Uterus (tissue), 4 donors: ENCODE measurements at places on chromosomes 1 and 21.
A peak's percentile ranks its signal among the peaks of the same experiment; 100 is the strongest.

DNA sequence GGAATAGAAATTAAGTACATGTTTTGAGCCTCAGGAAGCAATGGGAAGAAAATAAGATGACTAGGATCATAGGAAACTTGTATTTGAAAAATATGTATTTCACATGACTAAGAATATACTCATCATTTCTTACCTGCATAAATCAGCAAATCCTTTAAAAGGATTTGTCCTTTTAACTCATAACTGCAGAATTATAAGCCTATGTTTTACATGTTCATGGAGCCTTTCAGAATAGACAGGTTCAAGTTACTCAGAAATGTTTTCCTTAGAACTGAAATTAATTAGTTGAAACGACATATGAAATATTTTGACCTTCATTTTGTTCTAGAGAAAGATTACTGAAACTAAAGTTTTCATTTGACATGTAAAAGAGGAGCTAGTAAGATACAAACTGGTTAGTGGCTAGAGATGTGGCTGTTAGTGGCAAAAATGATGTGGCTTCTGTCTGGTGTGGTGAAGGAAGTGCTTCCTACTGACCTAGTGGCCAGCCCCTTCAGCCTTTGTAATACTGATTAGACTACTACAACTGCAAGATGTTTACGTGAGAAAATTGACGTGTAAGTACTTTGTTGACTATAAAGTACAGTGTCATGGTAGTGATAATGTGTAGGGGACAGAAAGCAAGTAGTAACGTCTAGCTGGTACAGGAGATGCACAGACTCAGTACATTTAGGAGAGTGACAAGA is 54.7 kb downstream of the PACC1 start:
- no peak overlapping the region for H3K4me3 ChIP-seq
- H3K36me3 ChIP-seq: no peaks in the 10 kb centered on the region
- no peaks in the 10 kb centered on the region for H3K27me3 ChIP-seq
- DNase-seq: no peak

- H3K4me3 ChIP-seq: no peak overlapping the region
- no peak overlapping the region for H3K27ac ChIP-seq
- no peak for DNase-seq
- H3K4me1 ChIP-seq: no peaks in the 10 kb centered on the region
These were observed 126.7 kb upstream of the CACHD1 start for GRCh38 chr1:64343105-64343822.

DNA sequence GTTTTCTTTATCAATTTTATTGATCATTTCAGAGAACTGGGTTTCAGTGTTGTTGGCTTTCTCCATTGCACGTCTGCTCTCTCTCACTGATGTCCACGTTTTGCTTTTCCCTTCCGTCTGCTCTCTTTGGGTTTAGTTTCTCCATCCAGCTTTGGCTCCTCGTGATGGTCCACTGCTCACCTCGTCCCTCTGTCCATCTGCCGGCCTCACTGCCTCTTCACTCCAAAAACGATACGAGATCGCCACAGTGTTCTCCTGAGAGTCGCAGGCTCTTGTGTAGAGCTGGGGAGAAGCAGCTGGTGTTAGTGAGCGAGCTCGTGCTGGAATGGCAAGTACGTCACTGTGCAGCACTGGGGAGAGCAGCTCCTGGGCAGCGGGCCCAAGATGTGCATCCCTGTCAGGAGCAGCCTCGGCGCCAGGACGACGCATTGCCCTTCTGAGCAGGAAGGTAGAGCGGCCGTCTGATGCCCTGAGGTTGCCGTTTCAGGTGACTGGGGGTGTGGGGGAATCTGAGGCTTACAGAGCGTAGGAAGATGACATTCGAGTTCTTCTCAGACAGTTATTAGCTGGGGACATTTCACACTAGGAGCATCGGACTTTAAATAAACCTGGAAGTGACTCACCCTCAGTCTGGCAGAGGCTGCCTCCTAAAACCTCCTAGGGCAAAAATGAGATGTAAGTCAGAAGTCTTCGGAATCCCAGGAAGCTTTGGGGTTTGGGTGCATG is 31.4 kb upstream of the PCBP3 start:
- H3K4me1 ChIP-seq: no peaks in the 10 kb centered on the region
- H3K36me3 ChIP-seq: no peaks in the 10 kb centered on the region
- no peak overlapping the region for H3K27ac ChIP-seq
- H3K27me3 ChIP-seq: no peaks in the 10 kb centered on the region
- H3K4me3 ChIP-seq: no peak overlapping the region

GRCh38 chr1:55870106-55870505 is 654.9 kb upstream of the USP24 start:
- H3K4me1 ChIP-seq: no peaks in the 10 kb centered on the region
- H3K27ac ChIP-seq: no peak overlapping the region
- H3K36me3 ChIP-seq: no peaks in the 10 kb centered on the region
- no peaks in the 10 kb centered on the region for H3K27me3 ChIP-seq

GRCh38 chr21:41868062-41868710 is 11.0 kb downstream of the PRDM15 start:
- no peaks in the 10 kb centered on the region for H3K27me3 ChIP-seq
- H3K27ac ChIP-seq: no peak overlapping the region
- H3K36me3 ChIP-seq: no peaks in the 10 kb centered on the region
- no peak overlapping the region for H3K4me3 ChIP-seq
- DNase-seq: no peak

DNA sequence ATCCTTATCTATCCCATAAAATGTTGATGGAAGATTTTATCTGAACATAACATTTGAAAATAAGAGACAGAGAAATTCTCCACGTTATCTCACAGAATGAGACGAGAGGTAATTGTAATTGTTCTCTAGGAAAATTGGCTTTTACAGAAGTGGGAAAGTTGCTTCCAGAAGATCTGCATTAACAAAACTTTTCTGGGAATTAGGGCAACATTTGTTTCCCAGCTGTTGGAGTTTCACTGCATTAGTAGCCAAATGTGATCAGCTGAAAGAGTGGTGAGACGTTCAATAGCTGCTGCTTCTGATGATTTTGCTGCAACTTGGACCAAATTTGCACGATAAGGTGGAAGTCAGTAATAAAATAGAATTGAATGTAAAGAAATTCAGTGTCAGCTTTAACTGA is 7.6 kb downstream of the CHODL start:
- no peaks in the 10 kb centered on the region for H3K4me1 ChIP-seq
- H3K27ac ChIP-seq: no peak overlapping the region
- no peaks in the 10 kb centered on the region for H3K36me3 ChIP-seq
- no peak overlapping the region for H3K4me3 ChIP-seq
- H3K27me3 ChIP-seq: no peaks in the 10 kb centered on the region
- no peak for DNase-seq

DNA sequence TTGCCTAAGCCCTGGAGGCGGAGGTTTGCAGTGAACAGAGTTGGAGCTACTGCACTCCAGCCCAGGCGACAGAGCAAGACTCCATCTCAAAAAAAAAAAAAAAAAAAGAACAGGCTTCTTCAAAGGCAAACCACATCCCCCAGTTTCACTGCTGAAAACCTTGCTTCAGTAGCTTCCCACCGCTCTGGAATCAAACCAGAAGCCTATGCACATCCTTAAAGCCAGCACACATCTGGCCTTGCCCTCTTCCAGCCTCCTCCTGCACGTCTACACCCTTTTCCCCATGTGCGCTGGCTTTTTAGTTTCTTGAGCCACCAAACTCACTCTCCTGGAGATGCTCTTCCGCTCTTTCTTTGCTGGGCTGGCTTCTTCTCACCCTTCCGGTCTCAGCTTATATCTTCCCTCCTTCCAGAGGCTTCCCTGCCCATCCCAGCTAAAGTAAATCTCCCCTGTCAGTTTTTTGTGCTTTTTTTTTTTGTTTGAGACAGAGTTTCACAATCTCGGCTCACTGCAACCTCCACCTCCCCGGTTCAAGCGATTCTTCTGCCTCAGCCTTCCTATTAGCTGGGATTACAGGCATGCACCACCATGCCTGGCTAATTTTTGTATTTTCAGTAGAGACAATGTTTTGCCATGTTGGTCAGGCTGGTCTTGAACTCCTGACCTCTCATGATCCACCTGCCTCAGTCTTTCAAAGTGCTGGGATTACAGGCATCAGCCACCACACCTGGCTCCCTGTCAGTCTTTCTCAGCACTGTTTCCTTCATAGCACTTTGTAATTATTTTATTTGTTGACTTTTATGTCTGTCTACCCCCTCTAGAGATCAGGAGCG is 42.0 kb upstream of the ID3 start:
- no peaks in the 10 kb centered on the region for H3K36me3 ChIP-seq
- no peak overlapping the region for H3K4me3 ChIP-seq
- no peaks in the 10 kb centered on the region for H3K4me1 ChIP-seq
- no peaks in the 10 kb centered on the region for H3K27me3 ChIP-seq
- DNase-seq: no peak
- no peak overlapping the region for H3K27ac ChIP-seq

DNA sequence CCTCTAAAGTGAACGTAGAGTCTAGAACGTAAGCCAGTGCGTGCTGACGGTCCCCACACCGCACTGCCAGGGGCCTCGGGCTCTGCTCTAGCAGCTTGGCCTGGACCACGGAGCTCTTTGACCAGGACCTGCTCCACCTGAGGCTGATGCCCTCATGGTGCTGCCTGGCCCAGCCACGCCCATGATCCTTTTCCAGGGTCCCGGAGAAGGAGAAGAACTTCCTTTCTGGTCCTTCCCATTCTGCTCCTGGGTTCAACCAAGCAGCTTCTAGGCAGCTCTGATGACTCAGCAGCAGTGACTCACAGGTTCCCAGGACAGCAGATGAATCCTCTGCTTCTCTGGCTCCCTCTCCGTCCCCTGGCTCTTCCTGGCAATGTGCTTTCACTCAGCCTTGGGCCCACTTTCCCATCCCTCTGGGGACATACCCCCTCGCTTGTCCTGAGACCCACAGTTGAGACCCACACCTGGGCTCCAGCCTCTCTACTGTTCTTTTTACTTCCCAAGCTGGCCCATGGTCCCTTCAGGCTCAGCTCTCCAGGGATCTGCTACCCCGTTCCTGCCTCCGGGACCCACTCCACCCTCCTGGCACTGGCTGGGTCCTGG is 246.3 kb upstream of the RAB4A start:
- no peaks in the 10 kb centered on the region for H3K27me3 ChIP-seq
- no peaks in the 10 kb centered on the region for H3K36me3 ChIP-seq
- DNase-seq: peak; percentile 66
- H3K4me3 ChIP-seq: no peak overlapping the region
- no peak overlapping the region for H3K27ac ChIP-seq

- no peaks in the 10 kb centered on the region for H3K27me3 ChIP-seq
- H3K36me3 ChIP-seq: no peaks in the 10 kb centered on the region
- no peak overlapping the region for H3K4me3 ChIP-seq
These were observed 6.5 kb downstream of the KANK4 start for GRCh38 chr1:62312698-62313097.

- no peaks in the 10 kb centered on the region for H3K36me3 ChIP-seq
- H3K4me1 ChIP-seq: peaks cover 11% of the 10 kb centered on the region
- peak overlapping the region; percentile 91 for H3K4me3 ChIP-seq
- peak; percentile 32 for DNase-seq
- no peaks in the 10 kb centered on the region for H3K27me3 ChIP-seq
These were observed 2.3 kb downstream of the H3-3A start for GRCh38 chr1:226064816-226065248.

- no peaks in the 10 kb centered on the region for H3K36me3 ChIP-seq
- no peak overlapping the region for H3K4me3 ChIP-seq
- H3K27me3 ChIP-seq: no peaks in the 10 kb centered on the region
- no peaks in the 10 kb centered on the region for H3K4me1 ChIP-seq
- no peak for DNase-seq
These were observed 294.5 kb upstream of the GREM2 start for GRCh38 chr1:240906477-240906876.

GRCh38 chr1:204254031-204254661 is 40.4 kb upstream of the GOLT1A start:
- H3K4me3 ChIP-seq: no peak overlapping the region
- peak; percentile 67 for DNase-seq
- H3K36me3 ChIP-seq: no peaks in the 10 kb centered on the region
- no peaks in the 10 kb centered on the region for H3K4me1 ChIP-seq
- H3K27ac ChIP-seq: peak overlapping the region; percentile 15

- H3K4me1 ChIP-seq: peaks cover 5% of the 10 kb centered on the region
- no peaks in the 10 kb centered on the region for H3K36me3 ChIP-seq
- peak; percentile 49 for DNase-seq
- no peak overlapping the region for H3K27ac ChIP-seq
These were observed 14.0 kb downstream of the A3GALT2 start for GRCh38 chr1:33306653-33307493.

GRCh38 chr1:113396585-113396984 is 6.3 kb downstream of the MAGI3 start:
- no peak for DNase-seq
- no peaks in the 10 kb centered on the region for H3K36me3 ChIP-seq
- no peaks in the 10 kb centered on the region for H3K27me3 ChIP-seq

DNA sequence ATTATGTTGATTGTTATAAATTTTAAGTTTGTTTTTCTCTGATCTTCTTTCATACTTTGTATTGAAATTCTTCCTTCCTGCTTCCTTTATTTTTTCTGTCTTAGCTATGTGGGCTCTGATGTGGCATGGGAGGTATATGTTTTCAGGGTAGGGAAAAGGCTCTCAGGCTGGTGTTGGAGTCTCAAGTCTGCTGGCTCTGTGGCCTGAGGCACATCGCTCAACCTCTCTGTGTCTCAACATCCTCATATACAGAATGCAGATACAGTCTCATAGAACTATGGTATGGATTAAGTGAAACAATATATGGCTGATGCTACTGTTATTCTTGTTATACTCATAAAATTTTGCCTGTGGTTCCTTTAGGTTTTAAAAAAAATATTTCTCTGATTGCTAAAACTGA is 105.9 kb downstream of the KCNN3 start:
- H3K27me3 ChIP-seq: no peaks in the 10 kb centered on the region
- no peak overlapping the region for H3K4me3 ChIP-seq
- no peaks in the 10 kb centered on the region for H3K36me3 ChIP-seq
- no peak for DNase-seq

DNA sequence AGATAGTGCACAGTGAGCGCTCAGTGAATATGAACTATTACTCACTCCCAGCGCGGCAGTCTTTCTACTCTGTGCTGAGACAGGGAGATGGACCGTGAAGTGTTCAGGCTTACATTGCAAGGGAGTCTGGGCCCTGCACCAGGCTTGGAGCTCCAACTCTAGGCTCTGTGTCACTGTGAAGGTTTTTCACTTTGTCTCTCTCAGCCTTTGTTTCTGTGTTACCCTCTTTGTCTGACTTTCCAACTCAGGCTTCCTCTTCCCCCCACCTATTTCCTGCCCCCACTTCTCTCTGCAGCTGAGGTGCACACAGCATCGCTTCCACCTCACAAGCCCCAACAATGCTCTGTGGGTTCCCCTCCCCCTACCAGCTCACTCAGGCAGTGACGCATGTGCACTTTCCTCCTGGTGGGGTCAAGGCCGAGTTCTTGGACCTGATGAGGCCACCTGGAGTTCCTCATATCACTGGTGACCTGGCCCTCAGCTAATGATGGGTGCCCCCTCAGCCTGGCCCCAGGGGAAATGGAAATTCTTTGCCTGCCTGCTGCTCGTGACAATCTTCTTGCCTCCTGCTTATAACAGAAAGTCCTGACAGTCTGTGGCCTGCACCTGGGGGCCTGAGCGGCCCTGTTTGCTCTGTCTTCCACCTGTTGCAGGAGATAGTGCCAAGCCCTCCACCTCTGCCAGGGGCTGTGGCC is 1.1 kb upstream of the LCK start:
- peak overlapping the region; percentile 45 for H3K27ac ChIP-seq
- H3K4me3 ChIP-seq: no peak overlapping the region
- no peaks in the 10 kb centered on the region for H3K4me1 ChIP-seq
- H3K27me3 ChIP-seq: no peaks in the 10 kb centered on the region
- peak; percentile 30 for DNase-seq
- no peaks in the 10 kb centered on the region for H3K36me3 ChIP-seq
